ENCODE measurements at places on chromosomes 1 and 21. TPM values are rescaled to one million over a fixed set of nuclear protein-coding genes. Genes with fewer than 3 reads are reported as not detected.

The RNU1-2 gene
- total RNA-seq, result 2,807 TPM

GRCh38 chr1:165144757-165145397 is 211.6 kb downstream of the LMX1A start:
- DNase-seq, result peak; percentile 90

The CHD5 gene
- total RNA-seq, result 0.69 TPM

The TSPAN1 gene
- not detected for total RNA-seq

DNA sequence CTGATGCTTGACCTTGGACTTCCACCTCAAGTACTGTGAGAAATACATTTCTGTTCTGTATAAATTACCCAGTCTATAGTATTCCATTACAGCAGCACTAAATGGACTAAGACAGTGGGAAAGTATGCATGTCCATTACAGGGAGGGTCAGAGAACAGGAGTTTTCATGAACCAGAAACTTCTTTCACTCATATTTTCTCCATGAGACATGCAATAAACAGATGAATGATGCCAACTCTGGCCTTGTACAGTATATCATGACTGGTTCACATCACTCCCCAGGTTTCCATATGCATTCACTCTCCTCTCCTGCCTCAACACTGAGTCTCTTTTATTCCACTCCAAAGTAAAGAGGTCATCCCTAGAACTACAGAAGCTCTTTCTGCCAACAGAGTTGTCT is 4.5 kb upstream of the IFI16 start:
- DNase-seq, result no peak

GRCh38 chr1:225909477-225909876 is 14.6 kb downstream of the PYCR2 start:
- DNase-seq, result no peak

DNA sequence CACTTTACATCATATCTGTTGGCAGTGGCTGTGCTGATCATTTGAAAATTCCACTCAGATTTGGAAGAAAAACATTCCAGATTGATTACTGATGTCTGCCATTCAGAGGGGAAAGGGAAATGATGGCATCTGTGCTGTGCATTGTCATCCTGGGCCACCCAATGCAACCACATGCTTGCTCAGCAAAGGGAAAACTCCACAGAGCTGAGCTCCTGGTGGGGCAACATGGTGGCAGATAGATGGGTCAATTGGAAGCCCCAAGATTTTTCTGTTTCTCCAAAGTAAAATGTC is 11.8 kb downstream of the OXCT2 start:
- DNase-seq, result no peak

DNA sequence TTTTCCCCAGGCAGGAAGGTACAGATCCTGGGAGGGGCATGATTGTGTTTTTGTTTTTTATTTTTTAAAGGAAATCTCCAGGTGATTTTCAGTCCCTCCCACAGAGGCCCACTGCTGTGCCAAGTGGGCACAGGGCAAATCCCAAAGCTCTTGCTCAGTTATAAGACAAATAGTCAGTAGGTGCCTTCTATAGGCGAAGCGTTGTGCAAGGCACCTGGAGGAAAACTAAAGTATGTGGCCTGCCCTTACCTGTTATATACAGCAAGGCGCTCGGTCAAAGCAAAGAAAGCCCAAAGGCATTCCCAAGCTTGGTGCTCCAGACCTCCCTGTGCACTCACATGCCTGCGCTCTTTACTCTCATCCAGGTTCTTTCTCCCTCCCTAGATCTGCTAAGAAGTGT is 81.0 kb downstream of the KCNJ15 start:
- DNase-seq, result no peak

DNA sequence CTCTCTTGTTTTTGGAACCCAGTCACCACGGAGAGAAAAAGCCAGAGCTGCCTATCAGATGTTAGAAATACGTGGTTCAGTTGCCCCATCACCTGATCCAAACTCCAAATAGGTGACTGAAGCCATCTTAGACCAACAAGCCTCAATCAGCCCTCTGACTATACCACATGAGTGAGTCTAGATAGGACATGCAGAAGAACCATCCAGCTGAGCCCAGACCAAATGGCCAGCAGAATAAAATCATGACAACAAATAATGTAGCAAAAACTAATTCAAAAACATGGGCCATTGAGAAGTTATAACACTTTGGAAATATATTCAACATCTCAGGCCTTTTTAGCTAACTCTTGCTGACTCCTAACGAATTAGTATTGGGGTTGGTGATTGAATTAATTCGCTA is 348.4 kb upstream of the C1orf87 start:
- DNase-seq, result no peak

The OR6N1 gene
- total RNA-seq, result not detected

Data from endodermal cell (in vitro differentiated cells).